ENCODE measurements at places on chromosomes 2 and 18.

DNA sequence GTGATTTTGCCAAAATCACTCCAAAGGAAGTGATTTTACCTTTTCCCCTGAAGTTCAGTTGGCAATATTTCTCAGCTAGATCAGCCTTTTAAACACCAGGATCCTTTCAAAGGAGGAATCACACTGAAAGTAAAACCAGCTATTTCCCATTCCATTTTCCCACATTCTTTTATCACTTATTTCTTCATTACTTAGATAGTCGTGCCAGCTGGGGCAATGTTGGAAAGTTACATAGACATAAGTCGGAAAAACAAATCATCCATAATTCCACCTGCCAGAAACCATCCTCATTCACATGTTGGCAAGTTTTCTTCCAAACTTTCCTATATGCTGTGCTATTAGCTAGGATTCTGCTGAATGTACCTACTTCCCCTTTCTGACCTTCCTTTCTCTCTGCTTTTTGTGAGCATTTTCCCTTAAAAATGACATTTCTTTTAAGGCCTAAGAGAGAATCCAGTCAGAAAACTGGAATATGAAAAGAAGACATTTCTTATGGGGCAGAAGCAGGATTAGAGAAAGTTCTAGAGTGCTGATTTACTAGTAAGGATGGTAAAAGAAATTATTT lies 170.0 kb upstream of the STK17B start:
- DNase-seq, result no peak

GRCh38 chr2:108536133-108536780 lies 2.0 kb downstream of the LIMS1 start:
- DNase-seq, result no peak

- DNase-seq, result no peak
Observed at GRCh38 chr2:104344306-104344705, 509.6 kb upstream of the POU3F3 start.

DNA sequence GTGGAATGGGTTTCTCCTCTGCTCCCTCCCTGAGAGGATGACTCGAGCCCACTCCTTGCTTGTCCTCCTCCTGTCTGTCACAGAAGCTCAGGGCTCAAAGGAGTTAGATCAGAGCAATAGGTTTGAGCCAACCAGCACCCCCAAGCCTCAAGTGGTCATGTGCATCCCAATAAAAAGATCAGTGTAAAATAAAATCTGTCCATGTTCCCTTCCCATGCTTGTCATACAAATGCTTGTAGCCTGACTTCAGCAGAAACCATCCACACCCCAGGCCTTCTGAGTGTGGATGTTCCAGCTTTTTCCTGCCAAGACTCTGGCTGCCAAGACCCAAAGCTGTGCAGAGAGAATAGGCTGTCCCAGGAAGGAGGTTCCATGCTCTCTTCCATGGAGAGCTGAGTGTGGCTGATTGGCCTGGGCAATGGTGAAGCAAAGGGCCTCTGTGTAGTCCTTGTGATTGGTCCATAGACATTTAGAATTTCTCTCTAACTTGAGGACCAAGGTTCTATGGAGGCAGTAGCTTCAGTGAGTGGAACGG lies 67.4 kb downstream of the GYPC start:
- no peak for DNase-seq

GRCh38 chr2:159098361-159098760 lies 129.9 kb downstream of the TANC1 start:
- DNase-seq, result no peak

GRCh38 chr2:120938045-120938771 lies 202.5 kb downstream of the GLI2 start:
- no peak for DNase-seq

- DNase-seq, result peak; percentile 80
Observed at GRCh38 chr2:73979021-73979420, 5.7 kb upstream of the TET3 start.

DNA sequence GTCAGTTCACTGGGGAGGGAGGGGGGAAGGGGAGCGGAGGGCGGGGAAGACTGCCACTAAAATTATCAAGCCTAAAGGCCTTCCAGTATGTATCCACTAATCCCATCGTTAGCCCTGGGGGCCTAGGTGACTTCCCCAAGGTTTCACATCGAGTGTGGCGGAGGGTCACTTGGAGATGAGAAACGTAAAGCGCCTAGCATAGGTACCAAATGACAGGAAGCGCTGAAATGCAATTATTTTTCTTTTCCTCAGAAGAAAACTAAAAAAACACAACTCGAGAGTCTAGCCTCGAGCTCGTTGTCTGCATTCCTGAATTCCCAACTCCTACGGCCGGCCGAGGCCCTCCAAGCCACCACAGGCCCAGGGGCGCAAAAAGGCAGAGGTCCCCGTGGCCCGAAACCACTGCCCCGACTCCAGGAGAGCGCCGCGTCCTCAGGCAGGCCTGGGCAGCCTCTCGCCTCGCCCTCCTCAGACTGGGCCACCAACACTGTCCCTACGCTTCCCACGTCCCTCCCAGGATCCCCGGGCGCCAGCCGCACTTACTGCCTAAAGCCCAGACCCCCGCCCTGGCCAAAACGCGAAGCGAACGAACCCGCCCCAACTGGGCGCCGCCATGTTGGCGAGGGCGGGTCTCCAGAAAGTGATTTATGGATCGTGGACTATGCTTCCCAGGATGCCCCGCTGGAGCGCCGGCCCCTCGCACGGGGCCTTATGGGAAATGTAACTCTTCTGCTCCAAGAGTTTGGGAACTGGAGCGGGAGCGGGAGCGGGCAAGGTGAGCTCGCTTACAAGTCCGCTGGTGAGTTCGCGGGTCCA lies at the start of gene USP40:
USP40 (minus strand) TSS at position 642 of the 816 bp plus-strand sequence. CDS start 1,228 bp downstream, outside the sequence.
- DNase-seq, result peak; percentile 80

Data from activated CD4-positive, alpha-beta T cell treated with anti-CD3 and anti-CD28 coated beads, Interleukin-10, Interleukin-2, amounts not matched to agents 100 ng/mL and 50 ng/mL, durations not matched to agents 16 hours and 8 hours (primary cell).